Renal cortical epithelial cell (primary cell): ENCODE measurements at places on chromosomes 2 and 18.

GRCh38 chr2:10619643-10620042 lies 70.1 kb downstream of the NOL10 start:
- DNase-seq = no peak

- peak; percentile 4 for DNase-seq
Measured at GRCh38 chr18:62663731-62664336, 51.5 kb upstream of the PHLPP1 start.

- no peak for DNase-seq
Measured at GRCh38 chr18:74334242-74334893, 18.7 kb downstream of the C18orf63 start.

- DNase-seq = no peak
Measured at GRCh38 chr2:128413718-128414341, 95.2 kb upstream of the HS6ST1 start.

DNA sequence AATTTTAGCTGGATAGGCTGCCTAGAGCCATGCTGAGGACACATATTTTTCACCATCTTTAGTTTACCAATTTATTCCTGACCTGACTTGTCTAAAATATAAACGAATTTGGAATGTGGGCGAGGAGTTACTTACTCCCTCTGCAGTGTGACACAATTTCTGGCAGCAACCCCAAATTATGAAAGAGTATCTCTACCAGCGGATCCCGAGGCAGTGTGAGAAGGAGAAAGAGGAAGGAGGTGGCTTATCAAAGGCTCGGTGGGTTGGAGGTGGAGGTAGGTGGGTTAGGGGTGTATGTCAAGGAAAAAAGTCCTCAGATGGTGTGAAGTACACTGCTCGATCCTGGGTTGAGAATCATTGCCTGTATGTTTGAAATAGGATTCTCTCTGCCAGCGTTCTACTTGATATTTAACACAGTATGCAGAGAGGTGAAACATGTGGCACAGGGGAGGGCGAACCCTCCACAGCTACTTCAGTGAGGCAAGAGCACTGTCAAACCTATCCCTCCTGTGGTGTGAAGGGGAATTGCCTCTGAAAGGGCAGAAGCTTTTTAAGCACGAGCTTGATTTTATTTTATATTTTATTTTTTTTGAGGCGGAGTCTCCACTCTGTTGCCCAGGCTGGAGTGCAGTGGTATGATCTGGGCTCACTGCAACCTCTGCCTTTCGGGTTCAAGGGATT lies 76.0 kb downstream of the RFTN2 start:
- DNase-seq = peak; percentile 27

DNA sequence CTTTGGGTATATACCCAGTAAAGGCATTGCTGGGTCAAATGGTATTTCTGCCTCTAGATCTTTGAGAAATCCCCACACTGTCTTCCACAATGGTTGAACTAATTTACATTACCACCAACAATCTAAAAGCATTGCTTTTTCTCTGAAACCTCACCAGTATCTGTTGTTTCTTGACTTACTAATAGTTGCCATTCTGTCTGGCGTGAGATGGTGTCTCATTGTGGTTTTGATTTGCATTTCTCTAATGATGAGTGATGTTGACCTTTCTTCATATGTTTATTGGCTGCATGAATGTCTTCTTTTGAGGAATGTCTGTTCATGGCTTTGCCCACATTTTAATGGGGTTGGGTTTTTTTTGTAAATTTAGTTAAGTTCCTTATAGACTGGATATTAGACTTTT lies 382.6 kb upstream of the ZNF804A start:
- DNase-seq = no peak

GRCh38 chr18:62447652-62448051 lies 75.2 kb upstream of the ZCCHC2 start:
- DNase-seq = no peak

DNA sequence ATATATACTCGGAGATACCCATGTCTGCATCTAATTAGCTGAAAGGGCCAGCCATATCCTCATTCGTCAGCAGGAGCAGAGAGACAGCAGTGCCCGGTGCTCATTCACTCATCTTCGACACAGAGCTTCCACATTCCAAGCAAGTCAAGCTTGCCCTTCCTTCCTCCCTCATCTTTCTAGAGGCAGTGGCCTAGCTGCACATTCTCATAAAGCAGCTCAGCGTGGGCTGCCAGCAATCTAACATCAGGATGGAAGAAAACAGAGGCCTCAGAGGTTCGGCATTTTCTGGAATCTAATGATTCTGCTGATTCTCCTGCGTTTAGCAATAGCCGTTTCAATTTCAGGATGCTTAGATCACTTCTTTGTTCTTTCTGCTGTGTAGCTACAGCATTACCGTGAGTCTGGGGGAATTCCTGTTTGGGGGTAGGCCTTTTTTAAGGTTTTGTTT lies 68.8 kb downstream of the CLHC1 start:
- DNase-seq = peak; percentile 56

GRCh38 chr2:219726916-219727315 lies 99.5 kb downstream of the SLC4A3 start:
- DNase-seq = no peak

- no peak for DNase-seq
Measured at GRCh38 chr2:191048073-191048472, 34.1 kb upstream of the STAT1 start.

GRCh38 chr2:55311444-55311870 lies 42.4 kb upstream of the MTIF2 start:
- DNase-seq = peak; percentile 64

GRCh38 chr2:127673291-127674069 lies 1.9 kb downstream of the LIMS2 start:
- DNase-seq = no peak

DNA sequence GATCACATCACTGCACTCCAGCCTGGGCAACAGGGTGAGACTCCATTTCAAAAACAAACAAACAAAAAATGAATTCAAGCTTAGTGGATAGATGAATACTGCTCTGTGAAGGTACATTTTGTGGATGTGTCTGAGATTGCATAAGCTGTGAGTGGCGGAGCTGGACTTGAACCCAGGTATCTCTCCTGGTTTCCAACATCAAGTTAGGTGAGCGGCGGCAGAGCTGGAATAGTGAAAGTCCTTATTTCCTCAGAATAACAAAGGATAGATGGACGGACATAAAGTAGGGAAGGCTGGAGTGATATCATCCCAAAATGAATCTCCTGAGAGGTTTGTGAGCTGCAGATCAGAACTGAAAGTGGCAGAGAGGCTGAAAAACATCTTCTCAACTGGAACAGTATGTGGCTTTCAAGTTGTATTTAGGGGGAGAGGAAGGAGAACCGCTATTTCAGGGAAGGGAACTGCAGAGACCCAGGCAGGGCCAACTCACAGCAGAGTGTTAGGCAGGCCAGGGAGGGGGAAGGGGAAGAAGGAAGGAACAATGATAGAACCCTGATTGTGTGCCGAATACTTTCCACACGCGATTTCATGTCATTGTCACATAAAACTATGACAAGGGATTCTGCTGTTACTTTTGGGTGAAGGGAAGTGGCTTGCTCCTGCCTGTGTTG lies 106.2 kb downstream of the LPIN1 start:
- DNase-seq = no peak

DNA sequence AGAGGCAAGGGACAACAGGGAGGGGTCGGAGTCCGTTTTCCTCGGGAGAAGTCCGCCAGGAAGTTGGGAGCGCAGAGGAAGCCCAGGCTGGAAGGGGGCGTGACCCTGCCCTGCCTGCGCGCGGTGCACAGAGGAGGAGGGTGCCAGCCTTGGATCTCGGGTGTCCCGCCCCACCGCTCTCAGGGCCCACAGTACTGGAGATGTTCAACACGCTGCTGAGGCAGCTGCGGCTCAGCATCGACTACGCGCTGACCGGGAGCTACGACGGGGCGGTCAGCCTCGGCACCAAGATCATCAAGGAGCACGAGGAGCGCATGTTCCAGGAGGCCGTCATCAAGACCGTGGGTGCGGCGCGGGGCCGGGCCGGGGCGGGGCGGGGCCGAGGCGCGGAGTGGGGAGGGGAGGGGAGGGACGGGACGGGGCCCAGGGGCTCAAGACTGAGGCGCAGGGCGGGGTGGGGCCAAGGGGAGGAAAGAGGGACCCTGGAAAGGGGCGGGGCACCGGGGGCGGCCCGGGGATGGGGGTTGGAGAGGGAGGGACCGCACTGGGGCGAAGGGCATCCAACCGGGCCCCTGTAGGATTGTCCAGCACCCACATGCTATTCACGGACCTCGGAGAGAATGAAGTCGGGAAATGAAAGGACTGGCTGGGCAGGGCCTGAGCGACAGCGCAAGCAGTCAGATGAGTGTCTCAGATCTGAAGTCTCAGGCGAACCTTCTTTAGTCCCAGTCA lies 36.6 kb downstream of the POMC start:
- DNase-seq = no peak
